ENCODE measurements at places on chromosomes 12 and 14.

DNA sequence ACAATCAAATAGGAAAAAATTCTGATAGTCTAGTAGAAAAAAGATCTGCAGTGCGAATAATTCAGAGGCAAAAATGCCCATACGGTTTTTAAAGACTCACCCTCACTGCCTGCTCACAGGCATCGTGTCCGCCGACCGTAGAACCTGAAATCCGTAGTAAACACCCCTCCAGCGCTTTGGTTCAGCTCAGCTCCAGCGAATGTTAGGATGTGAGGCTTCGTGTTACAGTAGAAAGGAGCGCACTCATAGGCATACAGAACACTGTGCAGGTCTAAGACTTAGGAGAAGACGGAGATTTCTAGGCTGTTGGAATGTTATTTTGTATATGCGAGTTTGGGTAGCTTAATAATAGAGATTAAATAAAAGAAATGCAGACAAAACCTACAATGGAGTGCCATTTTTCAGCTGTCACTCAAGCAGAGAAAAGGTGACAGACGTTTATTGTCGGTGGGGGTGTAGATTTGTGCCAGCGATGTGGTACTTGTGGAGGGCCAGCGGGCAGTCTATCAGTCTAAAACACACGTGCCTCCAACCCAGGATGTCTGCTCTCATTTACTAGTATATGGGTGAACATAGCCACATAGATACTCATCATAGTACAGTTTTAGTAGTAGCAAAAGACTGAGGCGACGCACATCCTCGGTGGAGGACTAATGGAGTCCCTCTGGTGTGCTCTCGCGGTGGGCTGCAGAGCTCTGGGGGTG is 25.7 kb downstream of the SFSWAP start:
- DNase-seq = no peak

DNA sequence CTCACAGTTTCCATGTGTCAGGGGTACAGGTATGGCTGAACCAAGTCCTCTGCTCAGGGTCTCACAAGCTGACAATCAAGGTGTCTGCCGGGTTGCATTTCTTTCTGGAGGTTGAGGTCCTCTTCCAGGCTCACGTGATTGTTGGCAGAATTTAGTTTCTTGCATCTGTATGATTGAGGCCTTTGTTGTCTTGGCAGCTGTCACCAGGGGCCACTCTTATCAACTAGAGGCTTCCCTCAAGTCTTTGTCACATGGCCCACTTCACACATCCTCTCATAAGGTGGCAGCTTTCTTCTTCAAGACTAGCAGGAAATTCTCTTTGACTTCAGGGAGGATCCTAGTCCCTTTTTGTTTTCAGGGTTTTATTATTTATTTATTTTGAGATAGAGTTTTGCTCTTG is 46.0 kb upstream of the FOS start:
- DNase-seq = no peak

DNA sequence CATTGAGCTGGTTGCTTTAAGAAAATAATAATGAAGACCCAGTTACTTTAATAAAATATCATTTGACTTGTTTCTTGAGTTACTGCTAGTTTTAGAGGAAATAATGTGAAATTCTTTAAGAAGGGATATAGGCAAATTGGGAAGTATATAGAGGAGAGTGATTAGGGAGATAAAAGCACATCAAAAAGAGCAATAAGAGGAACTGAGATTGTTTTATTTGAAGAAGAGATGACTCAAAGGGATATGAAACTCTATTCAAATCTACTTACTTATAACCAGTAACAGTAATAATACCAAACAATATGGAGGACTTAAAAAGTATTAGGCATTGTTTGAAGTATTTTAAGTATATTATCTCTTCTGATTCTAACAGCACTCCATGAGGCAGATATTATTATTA is 37.1 kb downstream of the LRRK2 start:
- DNase-seq = no peak

DNA sequence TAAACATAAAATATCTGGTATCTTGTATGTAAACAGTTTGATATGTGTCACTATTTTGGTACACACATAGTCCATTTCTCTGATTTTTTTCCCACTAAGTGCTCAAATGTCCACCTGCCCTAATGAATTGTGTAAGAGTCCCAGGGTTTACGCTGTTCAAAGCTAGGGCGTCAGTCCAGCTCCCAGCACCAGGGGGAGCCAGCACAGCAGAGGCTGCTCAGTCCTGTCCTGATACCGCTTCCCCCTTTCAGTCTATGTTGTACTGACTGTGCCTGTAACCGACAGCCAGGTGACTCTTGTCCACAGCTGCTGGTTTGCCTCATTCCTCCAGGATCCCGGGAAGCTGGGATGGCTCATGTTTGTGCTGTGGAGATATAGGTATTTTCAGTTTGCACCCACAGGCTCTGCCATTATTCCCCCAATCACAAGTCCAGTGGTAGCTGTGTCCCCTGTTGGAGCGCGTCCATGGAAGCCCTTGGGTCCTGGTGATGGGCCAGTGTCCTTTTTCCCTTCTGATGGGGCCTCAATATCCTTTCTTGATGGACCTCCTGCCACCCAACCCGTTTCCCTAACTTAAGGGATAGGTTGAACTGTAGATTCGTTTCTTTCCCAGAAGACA is 242.0 kb downstream of the NEDD1 start:
- peak; percentile 55 for DNase-seq

DNA sequence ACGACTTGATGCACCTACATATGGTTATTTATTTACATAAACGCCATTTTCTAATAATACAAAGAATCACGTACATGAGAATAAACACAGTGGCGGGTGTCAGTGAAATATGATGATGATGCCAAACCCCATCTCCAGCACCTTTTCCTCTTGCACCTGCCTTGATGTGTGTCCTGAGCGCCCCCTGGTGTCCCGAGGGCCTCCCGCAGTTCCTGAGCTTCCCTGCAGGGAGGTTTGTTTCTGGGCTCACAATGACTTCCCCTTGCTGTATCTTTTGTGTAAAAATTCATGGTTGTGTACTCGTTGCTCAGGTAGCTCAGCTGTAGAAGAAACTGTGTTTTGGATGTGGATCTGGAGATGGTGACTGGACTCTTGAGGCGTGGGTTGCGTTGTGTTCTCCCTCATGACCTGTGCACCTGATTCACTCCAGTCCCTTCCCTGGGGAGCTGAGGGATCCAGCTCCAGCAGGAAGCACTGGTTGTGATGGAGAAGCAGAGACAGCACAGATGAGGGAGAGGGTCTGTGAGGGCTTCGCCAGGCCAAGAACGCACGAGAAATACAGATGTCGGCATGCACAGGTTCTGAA is 1037.8 kb downstream of the TMEM121 start:
- DNase-seq = no peak

DNA sequence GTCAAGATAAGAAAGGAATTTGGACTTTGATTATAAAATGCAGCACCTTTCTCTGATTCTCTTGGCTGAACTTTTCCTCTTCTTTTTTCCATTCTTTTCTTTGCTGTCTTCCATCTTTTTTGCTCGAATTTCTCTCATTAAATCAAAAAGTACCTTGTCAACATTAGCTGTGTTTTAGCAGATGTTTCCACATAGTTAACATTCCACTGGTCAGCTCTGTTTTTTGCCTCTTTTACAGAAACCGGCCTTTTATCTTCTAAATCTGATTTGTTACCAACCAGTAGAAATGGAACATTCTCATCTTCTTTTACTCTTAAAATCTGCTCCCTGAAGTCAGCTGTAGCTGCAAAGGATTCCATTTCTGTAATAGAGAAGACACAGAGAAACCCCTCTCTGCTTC is 71.1 kb upstream of the SYT1 start:
- no peak for DNase-seq

DNA sequence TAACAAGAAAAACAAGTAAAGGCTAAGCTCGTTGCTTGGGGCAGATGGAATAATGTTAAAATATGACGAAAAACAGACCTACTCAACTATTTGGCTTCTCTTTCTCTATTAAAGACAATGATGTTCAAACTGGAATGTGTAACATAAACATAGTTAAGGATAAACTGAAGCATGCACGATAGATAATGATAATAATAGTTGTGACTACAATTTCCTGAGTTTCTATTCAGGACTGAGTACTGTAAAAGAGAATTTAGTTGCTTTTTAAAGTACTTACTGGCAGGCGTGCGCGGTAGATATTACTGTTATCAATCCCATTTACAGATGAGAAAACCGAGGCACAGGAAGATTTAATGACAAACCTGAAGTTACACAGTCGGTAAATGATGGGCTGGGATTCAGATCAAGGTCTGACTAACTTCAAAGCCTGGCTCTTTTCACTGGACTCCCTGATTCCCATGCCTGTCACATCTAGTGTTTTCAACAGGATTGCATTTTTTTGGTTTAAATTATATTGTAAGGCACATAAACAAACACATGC is 103.0 kb downstream of the CRADD start:
- no peak for DNase-seq

- no peak for DNase-seq
These were observed 6.8 kb downstream of the RAB35 start for GRCh38 chr12:120109570-120110267.

GRCh38 chr12:46509135-46509534 is 136.6 kb upstream of the SLC38A2 start:
- DNase-seq = no peak

GRCh38 chr14:94977016-94977415 is 180.3 kb downstream of the DICER1 start:
- no peak for DNase-seq

GRCh38 chr12:130633771-130634170 is 82.3 kb downstream of the RIMBP2 start:
- DNase-seq = no peak

- DNase-seq = no peak
These were observed 4.0 kb downstream of the MYH7 start for GRCh38 chr14:23431486-23431885.

- no peak for DNase-seq
These were observed 167.9 kb downstream of the NELL2 start for GRCh38 chr12:44708218-44708617.

GRCh38 chr14:92190768-92191167 is 69.0 kb downstream of the CPSF2 start:
- DNase-seq = no peak

DNA sequence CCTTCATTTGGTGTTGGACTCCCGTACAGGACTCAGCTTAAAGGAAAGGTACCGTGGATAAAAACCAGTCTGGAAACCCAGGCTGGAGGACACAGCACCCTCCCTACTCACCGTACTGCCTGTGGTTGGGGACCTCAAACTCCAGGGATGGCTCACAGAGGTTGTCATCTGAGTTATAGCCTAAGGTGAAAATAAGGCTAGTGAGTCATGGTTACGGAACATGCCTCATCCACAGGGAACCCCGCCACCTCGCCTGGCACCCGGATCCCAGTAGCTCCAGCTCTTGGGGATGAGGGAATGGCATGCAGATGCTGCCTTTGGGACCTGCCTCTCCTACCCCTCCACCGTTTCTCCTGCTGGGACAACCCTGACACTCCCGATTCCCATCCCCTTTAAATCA is 36.8 kb upstream of the GPR68 start:
- DNase-seq = no peak

- DNase-seq = no peak
These were observed 325.1 kb upstream of the DCN start for GRCh38 chr12:91507754-91508153.

DNA sequence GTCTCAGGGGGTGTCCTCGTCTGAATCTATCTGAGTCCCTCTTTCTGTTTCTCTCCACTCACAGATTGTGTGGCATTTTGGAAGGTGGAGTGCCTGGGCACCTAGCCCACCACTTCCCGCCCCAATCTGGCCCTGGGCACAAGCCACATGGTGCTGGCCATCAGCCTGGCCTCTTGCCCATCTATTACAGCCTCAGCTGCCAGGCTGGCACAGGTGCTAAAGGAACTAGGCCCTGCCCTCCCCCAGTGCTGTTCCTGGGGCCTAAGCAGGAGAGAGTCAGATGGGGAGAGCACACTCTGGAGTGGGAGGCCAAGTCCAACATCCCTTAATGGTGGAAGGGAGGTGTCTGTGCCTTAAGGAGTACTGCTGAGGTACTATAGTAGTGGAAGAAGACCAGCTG is 8.3 kb upstream of the CALCOCO1 start:
- DNase-seq = no peak

GRCh38 chr14:81205639-81206038 is 15.1 kb downstream of the GTF2A1 start:
- no peak for DNase-seq

GRCh38 chr14:29232711-29233110 is 466.1 kb downstream of the FOXG1 start:
- no peak for DNase-seq
